ENCODE measurements at places on chromosomes 16 and 17.

DNA sequence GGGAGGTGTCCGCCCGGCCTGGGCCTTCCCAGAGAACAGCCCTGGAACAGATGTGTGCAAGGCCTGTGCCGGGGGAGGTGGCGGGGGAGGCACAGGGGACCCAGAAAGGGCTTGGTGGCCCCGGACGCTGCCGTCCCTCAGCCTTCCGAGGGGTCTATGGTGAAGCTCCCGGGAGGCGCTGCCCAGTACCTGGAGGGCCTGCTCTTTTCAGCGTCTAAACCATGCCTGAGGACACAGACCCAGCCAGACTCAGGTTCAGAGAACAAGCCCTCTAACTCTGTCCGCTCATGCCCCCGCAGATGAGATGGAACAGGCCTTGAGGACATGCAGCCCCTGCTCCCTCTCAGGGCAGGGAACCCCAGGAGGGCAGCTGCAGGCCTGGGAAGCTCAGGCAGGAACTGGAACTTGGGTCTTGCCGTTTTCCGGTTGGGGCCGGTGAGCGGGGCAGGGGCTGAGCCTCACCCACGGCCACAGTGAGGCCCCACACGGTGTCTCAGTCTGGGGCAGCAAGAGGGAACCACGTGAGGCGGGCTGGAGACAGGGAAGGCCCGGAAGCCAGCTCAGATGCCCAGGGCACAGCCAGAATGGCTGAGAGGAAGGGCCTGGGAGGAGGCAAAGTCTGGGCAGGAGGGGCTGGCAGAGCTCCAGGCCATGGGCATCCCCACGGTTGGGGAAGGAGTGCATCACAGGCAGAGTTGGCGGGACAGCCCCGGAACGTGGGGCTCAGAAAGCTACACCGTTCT, 12.5 kb downstream of the SLC16A3 start:
- peak; percentile 75 for DNase-seq

- no peak for DNase-seq
Measured at GRCh38 chr17:36946726-36947091, 2.0 kb upstream of the AATF start.

GRCh38 chr17:32854207-32854606, 22.7 kb downstream of the MYO1D start:
- no peak for DNase-seq

DNA sequence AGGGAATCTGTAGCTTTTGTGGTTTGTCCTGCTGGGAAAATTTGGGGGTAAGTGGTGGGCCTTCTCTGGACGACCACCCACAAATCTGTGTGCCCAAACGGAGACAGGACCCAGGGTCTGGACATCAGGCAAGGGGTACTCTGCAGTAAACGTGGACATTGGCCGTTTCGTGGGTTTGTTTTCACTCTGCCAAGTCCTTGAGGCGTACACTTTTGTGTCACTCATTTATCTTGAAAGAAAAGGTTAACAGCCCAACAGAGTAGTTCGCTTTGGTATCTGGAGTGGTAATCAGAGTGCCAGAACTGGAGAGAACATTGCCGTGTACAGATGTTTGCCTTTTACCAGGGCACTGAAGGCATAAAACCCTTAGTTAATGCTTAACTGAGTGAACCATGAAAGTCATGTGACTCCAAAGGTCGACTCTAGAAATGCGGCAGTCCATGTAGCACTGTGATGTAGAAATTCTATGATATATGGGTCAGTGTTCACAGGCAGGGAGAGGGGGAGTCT, 15.4 kb downstream of the NAA60 start:
- DNase-seq, result no peak

GRCh38 chr16:78005881-78006280, 16.5 kb upstream of the CLEC3A start:
- DNase-seq, result no peak

- DNase-seq, result no peak
Measured at GRCh38 chr16:57485091-57485915, 990 bp downstream of the DOK4 start.

- no peak for DNase-seq
Measured at GRCh38 chr17:77441940-77442339, 301.2 kb downstream of the SEC14L1 start.

- no peak for DNase-seq
Measured at GRCh38 chr17:9566067-9566466, 9.6 kb downstream of the STX8 start.

- DNase-seq, result peak; percentile 84
Measured at GRCh38 chr16:57474671-57475661, 11.3 kb downstream of the DOK4 start.

DNA sequence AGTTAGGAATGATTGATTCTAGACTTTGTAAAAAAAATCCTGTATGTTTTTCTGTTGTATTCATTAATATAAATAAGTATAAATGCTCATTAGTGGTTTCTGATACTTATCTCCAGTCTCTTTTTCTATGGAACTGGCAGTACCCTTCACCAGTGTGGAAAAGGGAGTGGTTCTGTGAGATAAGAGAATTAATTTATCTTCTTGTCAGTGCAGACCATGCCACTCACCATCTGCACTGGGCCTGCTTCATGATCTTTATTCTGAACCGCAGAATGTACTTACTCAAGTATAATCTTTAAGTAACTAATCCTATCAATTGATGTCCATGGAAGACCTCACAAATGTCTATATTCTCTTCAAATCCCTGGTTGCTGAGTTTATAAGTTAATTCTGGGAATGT, 836.1 kb upstream of the CDH8 start:
- no peak for DNase-seq

DNA sequence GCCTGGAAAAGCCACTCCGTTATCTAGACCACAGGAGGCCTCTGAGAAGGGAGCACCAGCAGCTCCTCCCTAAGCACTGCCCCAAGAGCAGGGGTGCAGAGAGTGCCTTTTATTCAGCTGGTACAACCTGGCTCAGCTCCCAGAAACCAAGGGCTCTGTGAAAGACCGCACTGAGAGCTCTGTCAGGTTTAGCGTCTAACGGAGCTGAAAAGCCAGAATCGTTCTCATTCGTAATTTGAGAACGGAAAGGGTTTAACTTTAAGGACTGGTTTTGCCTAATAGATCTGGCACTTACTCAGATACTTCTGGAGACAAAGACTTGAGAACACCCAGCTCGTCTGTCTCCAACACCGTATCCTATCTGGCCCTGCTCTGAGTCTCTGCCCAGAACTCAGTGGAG, 13.5 kb downstream of the MPG start:
- no peak for DNase-seq

DNA sequence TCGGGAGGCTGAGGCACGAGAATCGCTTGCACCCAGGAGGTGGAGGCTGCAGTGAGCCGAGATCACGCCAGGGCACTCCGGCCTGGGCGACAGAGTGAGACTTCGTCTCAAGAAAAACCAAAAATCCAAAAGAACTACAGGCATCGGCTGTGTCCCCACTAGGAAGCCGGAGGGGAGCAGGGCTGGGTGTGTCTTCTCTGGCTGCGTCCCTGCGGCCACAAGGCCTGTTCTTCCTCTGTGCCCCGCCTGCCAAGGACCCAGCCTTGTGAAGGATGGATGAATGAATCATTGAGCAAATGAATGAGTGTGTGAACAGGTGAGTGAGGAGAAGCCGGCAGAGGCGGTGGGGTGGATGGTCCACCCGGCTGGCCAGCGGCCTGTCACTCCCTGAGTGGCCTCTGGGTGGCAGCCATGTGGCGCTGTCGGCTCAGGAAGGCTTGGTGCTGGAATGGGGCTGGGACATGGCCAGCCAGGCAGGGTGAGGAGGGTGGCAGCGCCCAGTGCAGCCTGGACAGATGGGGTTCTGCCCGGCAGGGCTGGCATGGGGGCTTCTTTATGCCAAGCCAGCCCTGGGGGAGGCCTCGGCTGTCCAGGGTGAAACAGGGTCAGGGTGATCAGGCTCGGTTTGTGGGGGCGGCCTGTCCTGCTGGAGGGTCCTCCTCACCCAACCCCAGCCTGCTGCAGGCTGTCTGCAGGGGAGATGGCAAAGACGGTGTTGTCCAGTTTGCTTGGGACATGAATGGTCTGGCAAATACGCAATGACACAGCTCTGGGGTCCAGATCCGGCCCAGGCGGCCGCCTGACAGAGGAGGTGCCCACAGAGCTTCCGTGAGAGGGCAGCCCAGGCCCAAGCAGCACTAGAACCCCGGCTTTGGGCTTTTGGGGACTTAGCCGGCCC, 21.7 kb downstream of the SLC25A10 start:
- DNase-seq, result peak; percentile 68

- DNase-seq, result no peak
Measured at GRCh38 chr16:78102865-78103264, 3.4 kb downstream of the WWOX start.

DNA sequence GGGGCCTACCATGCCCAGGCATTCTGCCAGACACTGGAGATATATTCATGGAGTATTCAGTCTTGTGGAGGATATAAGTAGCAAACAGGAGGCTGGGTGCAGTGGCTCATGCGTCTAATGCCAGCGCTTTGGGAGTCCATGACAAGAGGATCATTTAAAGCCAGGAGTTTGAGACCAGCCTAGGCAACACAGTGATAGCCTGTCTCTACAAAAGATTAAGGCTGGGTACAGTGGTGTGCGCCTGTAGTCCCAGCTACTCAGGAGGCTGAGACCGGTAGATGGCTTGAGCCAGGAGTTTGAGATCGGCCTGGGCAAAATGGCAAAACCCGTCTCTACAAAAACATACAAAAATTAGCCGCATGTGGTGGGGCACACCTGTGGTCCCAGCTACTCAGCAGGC, 37.7 kb upstream of the CDH3 start:
- DNase-seq, result no peak

DNA sequence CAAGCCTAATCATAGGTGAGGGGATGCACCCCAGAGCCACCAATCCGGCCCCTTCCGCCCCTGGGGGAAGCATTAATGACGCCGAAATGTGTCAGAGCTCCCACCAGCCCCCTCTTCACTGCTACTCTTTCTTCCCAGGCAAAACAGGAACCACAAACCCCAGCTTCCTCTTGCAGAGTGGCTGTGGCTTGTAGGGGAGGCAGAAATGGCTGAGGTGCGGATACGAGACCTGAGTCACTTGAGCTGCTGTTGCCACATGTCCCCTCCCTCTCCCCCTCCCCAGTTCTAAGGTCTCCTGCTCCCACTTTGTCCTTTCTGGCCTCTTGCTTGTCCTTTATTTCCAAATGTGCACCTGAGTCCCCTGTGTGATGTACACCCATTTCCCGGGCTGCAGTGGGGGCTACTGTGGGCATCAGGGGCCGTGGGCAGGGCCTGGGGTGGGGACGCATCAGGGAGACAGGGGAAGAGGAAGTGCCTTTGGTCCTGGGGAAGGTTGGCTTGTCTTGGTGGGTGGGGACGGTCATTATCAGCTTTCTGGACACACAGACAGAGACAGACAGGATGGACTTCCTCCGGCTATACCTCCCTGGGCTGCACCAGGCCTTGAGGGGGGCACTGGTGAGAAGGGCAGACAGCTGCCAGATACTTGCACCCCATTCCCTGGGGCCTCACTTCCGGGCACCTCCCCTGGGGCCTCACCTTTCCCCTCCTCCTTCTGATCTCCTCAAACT, at the start of gene APOBR:
Gene APOBR (plus strand): TSS at position 523 of the 731 bp plus-strand sequence. CDS start 39 bp downstream, at position 562.
- no peak for DNase-seq

- DNase-seq, result no peak
Measured at GRCh38 chr16:81405702-81406113, 38.9 kb upstream of the CMIP start.

GRCh38 chr17:34118564-34118963, 136.5 kb upstream of the CCL2 start:
- DNase-seq, result peak; percentile 52

DNA sequence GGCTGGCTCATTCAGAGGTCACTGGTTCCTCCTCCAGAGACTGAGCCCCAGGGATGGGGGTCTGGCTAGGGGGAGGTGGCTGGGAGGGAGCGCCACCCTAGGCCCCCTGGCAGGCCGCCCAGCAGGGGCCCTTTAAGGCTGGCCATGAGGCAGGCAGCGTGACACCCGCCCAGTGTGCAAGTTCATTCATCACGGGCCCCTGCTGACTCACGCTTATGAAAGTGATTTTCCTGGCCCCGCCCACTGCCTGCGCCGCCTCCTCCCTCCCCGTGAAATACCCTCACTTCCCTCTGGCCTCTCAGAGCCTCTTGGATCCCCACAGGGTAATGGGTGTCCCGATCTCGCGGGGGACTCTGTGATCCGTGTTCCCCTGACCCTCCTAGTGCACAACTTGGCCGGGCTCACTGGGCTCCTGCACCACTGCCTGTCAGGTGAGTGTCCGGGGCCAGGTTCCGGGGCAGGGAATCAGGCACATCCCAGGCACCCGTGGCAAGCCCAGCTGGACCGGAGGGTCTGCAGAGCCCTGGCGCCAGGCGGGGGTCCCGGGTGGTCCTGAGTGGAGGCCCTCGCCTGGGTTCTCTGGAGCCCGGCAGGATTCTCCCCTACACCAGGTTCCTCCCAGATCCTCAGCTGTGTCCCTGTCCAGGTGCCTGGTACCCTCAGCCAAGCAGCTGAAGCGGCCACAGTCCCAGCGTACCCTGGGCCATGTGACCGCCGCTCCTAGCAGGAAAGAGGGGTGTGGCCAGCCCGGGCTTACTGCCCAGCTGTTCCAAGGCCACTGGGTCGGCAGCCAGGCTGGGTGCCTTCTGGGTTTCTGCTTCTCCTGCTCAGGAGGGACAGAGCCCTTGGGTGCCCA, at the start of gene OSGIN1:
Gene OSGIN1 (plus strand): TSS at position 301 of the 856 bp plus-strand sequence. CDS start 4,432 bp downstream, outside the sequence.
- peak; percentile 99 for DNase-seq

DNA sequence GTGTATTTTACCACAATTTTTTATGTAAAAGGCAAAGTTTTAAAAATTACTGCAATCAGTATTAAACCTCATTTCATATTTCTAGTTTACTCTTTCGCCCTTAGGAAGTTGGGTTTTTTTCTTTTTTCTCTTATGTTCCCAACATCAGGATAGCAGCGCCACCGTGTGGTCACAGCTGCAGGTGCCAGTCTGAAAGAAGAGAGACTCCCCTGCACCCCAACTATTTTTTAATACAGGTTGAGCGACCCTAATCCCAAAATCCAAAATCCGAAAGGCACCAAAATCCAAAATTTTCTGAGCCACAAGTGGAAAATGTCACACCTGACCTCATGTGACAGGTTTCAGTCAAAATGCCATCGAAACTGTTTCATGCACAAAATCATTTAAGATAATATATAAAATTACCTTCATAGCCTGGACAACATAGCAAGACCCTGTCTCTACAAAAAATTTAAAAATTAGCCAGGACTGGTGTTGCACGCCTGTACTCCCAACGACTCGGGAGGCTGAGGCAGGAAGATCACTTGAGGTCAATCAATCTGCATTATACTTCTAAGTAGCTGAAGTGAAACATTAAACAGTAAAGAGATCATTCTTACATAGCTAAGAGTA, 21.8 kb upstream of the ASGR2 start:
- DNase-seq, result peak; percentile 95

GRCh38 chr17:50866950-50867362, 802 bp upstream of the TOB1 start:
- peak; percentile 63 for DNase-seq

DNA sequence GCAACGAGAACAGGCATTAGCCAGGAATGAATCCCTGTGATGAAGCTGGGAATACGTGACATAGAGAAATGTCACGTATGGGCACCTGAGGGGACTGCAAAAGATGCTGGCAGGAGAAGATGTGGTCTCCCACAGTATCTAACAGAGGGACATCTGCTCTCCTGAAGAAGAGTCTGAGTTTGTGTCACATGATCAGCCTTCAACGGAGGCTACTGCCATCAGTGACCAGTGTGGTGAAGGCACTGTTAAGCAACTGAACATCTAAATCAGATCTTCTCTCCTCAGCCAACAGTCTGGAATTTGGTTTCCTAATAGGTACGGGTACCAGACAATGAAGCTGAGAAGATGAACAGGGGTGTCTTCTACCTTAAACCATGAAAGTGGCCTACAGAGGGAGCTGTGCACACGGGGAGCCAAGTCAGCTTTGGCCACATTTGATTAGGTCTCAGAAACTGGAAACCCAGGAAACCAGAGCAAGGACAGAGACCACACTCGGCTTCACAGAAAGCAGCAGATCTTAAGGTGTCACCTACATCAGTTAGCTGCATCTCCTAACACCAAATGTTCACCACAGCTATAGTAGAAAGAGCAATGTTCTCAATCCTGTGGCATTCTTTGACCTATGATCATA, 41.8 kb downstream of the BRD7 start:
- peak; percentile 26 for DNase-seq

Data from lower leg skin (tissue), 4 donors.